Cortex of kidney (tissue), 1 donor: ENCODE measurements at places on chromosomes 11 and 22.

- no peak for DNase-seq
These were observed 151.6 kb upstream of the MTMR2 start for GRCh38 chr11:96075532-96075959.

DNA sequence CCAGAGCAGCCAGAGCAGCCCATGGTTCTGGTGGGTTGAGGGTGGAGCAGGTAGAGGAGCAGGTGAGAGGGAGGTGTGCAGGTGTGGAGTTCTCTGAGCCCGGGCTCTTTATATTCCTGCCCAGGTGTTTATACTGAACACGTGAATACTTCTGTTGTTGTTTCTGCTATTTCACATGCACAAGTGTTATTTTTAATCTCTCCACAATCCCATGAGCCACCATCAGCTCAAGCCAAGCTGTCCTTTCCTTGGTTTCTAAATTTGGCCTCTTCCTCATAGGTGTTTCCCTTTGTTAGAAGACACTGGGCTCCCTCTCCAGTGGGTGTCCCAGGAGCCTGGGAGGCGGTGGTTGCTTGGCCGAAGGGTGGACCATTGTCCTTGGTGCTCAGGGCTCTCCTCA is at the start of gene KRTAP5-3:
Gene KRTAP5-3, minus strand, starts transcription at position 101 of the 400 bp plus-strand sequence. Its CDS starts 78 bp downstream, at position 23.
- no peak for DNase-seq

- no peak for DNase-seq
These were observed 1.2 kb downstream of the DDX6 start for GRCh38 chr11:118789501-118790356.

GRCh38 chr11:1163321-1163910 is 5.7 kb downstream of the MUC5AC start:
- no peak for DNase-seq

DNA sequence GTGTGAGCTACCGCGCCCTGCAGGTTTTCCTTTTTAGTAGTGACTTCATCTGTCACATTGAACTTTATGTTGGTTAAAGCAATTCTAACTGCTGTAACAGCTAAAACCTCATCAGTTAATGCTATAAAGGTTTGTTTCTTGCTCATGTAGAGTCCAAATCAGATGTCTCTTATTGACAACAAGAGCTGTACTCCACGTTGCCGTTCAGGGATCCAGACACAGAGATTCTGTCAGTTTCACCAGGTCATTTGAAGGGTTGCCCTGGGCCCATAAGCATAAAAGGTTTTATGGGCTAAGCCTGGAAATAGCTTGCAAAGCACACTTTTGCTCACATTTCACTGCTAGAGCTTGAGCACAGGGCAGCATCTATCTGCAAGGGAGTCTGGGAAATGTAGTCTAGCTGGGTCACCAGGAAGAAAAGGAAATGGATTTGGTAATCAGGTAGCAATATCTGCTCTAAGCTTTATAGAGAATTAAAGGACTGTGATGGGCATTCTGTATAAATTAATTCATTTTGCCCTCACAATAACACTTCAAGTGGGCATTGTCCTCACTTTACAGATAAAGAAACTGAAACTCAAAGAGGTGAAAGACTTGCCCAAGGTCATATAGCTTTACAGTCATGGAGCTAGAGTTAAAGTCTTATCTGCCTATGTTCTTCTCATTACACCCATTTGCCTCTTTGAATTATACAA is 25.2 kb upstream of the PTPRJ start:
- DNase-seq = no peak

DNA sequence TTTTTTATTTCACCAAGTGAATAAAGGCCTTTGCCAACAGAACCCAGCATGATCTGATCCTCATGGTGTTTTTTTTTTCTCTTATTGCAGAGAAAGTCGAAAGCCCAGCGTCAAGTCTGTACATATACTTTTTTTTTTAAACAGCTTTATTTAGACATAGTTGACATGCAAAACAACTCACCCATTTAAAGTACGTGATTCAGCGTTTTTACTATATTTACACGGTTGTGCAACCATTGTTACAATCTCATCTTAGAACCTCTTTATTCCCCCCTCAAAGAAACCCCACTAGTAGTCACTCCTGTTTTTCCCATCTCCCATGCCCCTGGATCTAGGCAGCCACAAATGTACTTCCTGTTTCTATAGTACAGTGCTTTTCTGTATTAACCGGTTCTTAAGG is 20.6 kb upstream of the AP1B1 start:
- no peak for DNase-seq

DNA sequence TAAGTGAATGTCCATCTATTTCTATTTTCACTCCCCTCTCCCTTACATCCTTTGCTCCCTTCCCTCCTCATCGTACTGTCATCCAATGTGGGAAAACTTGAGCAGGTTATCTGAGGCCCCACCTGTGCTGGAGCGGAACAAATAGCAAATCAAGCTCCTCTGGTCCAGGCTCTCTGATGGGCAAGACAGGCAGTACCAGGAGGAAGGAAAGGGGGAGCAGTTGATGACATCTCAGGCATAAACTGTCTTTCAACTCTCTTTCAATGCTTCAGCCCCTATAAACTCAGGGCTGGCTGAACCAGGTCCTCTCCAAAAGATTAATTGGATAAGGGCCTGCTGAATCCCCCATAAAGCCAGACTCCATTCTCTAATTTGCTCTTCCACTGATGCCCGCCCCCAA is 1.5 kb upstream of the CCKBR start:
- no peak for DNase-seq

DNA sequence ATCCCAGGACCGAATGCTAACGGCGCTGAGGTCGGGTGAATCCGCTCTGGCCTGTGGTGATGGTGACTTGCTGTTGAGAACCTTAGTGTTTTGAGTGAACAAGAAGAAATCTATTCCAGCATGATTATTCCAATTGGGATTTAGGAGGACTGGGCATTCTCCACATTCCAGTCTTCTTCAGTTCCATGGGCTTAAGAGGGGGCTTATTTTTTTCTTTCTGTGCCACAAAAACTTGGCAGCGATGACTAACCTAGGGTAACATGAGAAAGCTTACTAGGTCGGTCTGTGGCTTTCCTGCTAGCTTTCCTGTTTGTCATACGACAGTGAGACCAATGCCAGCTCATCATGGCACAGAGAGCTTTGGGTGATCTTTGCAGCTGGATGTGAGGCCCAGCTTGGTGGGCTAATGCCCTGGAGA is 62.9 kb upstream of the ATXN10 start:
- DNase-seq = no peak

- no peak for DNase-seq
These were observed 23.0 kb upstream of the BLID start for GRCh38 chr11:122138744-122139594.

DNA sequence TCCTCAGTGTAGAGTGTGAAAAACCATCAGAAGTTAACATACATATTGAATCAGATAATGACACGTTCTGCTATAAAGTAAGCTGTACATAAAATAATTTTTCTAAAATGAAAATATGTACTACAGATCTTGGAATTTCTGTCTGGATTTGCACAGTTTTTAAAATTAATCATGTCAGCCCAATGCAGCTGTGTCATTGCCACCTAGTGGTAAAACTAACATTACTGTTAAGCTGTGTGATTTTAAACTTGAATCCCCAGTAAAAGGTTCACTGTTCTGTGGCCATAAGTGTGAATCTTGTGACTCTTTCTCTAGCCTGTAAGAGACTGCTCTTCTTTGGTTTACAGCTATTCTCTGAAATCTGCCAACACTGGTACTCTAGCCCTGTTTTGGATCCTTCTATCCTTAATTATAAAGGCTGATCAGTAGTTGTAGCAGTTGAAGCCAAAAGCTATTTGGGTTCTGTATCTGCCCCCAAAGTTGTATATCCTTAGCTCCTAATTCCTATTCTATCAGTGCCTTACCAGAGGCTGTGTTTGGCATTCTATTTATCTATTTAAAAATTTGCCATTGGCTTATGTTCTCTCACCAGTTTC is 4.0 kb downstream of the JRKL start:
- DNase-seq = no peak

DNA sequence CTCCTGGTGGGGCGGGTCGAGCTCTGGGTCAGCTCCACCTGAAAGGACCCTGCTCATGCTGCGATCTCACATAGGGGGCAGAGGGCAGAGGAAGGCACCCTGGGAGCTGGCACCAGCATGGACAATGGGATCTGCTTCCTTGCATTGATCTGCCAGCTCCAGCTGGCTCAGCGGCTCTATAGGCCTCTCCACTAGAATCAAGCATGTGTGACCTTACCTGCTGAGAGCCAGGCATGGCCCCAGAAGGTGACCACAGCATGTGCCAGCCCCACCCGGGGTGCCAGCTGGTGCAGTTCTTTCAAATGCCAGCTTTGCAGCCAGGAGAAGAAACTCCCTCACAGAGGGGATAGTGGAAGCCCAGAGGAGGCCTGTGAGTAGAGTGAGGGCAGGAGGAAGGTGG is 22.0 kb upstream of the KLHL35 start:
- DNase-seq = no peak

DNA sequence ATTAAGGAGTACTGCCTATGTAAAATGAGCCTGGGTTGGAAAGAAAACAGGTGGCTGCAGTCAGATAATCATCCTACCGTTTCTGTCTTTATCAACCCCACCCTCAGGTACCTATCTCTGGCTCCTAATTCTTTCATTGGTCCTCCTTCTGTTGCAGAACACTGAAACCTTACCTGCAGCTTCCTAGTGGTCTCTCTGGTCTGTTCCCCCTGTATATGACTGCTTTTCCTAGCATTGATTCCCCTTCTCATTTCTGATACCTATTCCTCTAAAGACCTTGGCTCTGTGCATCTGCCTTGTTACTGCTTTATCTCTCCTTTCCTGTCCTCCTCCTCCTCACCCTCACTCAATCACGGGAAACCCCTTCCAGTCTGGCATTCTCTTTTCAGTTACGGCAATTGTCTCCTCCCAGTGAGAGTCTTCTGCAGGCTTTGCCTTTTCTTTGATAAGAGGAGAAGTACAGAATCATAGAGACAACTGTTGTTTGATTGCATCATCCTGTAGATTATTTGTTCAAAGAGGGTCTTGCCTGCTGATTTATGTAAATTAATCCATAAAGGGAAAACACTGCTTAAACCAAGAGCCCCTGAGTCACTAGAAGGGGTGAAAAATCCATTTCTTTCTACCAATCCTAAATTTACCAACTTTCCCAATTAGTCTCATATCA is 301.2 kb downstream of the AASDHPPT start:
- no peak for DNase-seq

GRCh38 chr11:106581399-106581798 is 436.9 kb downstream of the GUCY1A2 start:
- no peak for DNase-seq

DNA sequence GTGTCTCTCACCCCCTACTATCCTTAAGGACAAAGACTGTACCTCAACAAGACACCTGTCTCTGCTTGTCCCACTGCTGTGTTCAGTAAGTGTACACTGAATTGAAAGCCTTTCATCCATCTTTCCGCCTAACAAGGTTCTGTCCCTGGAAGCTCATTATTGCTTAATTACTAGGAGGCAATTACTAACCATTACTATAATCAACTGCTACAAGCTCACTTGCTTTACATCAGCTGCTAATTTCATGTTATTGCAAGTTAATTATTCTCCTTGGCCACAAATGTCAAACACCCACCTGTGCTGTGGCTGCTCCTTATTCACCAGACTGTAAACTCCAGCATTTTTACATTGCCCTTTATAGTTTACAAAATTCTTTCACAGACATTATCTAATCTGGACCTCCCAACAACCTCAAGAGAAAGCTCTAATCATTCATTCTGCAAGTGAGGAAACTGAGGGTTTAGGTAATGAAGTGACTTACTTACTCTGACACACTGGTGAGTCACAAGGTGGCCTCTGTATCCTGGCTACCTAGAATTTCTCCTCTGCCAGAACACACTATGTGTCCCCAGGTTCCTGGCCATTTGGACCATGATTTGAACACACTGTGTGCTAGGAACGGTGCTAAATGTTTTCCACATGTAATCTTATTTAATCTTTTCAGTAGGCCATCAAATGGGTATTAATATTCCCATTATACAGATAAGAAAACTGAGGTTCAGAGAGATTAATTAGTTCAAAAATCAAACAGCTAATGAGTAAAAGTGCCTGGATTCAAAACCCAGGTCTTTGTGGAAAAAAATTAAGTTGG is 66.7 kb downstream of the RAB30 start:
- no peak for DNase-seq

GRCh38 chr11:206526-207207 is 532 bp downstream of the BET1L start:
- no peak for DNase-seq

GRCh38 chr22:30073743-30074142 is 6.5 kb upstream of the HORMAD2 start:
- DNase-seq = no peak

DNA sequence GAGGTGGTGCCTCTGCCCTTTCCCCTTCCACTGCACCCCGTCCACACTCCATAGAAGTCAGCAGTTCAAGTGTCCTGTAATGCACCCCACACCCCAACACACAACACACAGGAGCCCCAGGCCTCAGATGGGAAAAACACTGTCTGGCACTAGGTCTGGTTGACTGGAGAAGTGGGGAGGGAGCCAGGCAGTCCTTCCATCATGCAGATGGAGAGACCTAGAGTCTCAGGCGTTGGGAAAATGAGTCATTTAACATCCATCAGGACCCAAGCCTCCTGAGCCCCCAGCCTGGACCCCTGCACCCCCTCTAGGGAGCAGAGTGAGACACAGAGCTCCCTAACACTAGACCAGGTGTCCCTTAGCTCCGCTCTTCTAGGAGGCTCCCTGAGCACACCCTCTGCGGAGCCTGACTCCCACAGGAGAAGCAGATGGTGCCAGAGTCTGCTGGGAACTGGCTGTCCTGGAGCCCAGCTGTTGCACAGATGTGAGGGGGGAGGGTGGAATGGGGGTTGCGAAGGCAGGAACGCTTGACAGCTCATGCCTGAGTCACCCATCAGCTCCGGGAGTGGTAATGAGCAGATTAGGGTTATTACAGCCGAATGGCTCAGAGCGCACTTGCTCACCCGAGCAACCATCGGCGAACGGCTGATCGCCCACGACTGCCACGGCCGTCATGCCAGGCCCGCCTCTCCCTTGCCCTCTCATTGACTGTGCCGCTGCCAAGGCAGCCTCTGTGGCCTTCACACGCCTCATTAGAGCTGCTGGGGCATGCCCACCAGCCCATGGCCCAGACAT is 22.1 kb upstream of the SYT7 start:
- no peak for DNase-seq

- no peak for DNase-seq
These were observed 79.1 kb upstream of the ALX4 start for GRCh38 chr11:44388828-44389657.

DNA sequence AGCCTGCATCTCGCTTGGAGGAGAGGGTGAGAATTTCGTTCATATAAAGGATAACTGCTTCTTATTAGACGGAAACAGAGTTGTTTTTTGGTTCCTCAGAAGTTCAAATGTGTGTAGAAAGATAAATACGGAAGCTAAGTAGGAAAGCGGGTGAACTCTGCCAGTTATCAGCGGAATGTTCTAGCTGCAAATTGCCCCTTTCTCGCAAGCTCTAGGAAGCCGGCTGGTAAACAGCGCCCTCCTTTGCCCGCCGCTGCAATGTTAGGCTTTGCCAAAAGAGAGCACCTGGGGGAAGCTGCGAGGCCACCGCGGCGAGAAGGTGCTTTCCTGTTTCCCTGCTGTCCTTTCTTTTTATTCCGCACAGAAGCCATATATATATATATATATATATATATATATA is 67.0 kb downstream of the IGLL5 start:
- DNase-seq = no peak

GRCh38 chr11:122559734-122560382 is 95.7 kb upstream of the UBASH3B start:
- DNase-seq = no peak
